Fibroblast of the conjunctiva (primary cell): ENCODE measurements at places on chromosomes 12 and 14.

- DNase-seq = no peak
Measured at GRCh38 chr14:66745078-66745477, 237.1 kb downstream of the GPHN start.

DNA sequence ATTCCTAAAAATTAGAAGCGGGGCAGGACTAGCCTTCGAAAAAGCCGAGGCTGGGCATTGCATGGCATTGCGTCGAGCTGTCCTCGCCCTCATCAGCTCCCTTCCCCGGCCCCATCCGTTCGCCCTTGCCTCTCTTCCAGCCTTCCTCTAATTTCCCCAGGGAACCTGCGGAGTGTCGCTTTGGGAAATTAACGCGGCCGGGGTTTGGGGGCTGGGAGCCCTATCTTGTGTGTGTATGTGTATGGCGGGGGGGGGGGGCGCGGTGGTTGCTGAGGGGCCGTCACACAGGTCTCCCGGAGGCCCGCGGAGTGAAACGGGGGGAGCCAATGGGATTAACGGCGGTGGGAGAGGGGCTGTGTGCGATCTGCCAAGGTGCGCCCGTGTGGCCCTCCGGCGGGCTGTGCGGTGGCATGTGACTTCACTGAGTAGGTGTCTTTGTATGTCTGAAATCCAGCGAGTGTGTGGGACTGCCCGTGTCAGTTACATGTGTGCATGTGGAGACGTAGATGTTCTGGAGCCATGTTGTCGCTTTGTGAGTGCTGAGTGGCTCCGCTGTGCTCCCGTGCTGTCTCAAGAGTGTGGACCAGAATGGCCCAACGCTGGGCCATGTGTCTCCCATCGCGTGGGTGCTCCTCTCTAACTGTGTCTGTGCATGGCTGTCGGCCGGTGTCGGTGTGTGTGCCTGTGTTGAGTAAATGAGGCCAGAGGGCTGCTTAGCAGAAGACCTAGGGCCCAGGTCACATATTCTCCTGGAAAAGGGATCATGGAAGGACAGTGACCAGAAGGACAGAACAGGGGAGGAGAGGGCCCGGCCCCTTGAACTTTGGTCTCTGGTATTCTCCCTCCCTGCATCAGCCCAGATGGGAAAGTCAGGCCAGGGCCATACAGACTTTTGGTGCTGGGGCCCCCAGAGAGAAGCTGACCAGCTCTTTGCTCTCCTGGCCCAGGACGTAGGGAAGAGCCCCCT, 1.5 kb downstream of the PTMS start:
- no peak for DNase-seq

DNA sequence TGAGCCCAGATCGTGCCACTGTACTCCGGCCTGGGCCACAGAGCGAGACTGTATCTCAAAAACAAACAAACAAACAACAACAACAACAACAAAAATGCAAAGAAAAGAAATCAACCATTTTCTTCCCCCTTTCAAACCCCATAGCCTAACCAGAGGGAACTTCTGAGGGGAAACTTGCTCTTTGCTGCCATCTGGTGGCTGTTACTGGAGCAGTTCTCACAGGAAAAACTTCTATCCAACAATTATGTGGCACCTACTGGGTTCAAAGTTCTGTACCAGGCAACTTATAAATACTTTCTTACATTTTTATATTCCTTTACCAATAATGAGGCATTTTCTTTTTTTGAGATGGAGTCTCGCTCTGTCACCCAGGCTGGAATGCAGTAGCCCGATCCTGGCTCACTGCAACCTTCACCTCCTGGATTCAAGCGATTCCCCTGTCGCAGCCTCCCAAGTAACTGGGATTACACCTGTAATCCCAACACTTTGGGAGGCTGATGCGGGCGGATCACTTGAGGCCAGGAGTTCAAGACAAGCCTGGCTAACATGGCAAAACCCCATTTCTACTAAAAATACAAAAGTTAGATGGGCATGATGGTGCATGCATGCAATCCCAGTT, 50.9 kb upstream of the BICDL1 start:
- DNase-seq = peak; percentile 22

DNA sequence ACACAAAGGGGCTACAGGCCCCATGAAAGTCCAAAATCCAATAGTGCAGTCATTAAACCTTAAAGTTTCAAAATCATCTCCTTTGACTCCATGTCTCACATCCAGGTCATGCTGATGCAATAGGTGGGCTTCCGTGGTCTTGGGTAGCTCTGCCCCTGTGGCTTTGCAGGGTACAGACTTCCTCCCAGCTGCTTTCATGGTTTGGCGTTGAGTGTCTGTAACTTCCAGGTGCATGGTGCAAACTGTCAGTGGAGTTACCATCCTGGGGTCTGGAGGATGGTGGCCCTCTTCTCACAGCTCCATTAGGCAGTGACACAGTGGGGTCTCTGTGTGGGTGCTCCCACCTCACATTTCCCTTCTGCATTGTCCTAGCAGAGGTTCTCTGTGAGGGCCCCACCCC, 8.5 kb upstream of the OR4Q2 start:
- DNase-seq = no peak

- no peak for DNase-seq
Measured at GRCh38 chr12:88604646-88605045, 24.4 kb upstream of the KITLG start.

- DNase-seq = no peak
Measured at GRCh38 chr14:101821528-101821927, 60.0 kb downstream of the PPP2R5C start.

- no peak for DNase-seq
Measured at GRCh38 chr14:101861464-101861863, 100.0 kb downstream of the PPP2R5C start.

GRCh38 chr14:91233936-91234790, 10.3 kb downstream of the GPR68 start:
- DNase-seq = no peak

- no peak for DNase-seq
Measured at GRCh38 chr12:124750149-124750656, 113.5 kb downstream of the SCARB1 start.

DNA sequence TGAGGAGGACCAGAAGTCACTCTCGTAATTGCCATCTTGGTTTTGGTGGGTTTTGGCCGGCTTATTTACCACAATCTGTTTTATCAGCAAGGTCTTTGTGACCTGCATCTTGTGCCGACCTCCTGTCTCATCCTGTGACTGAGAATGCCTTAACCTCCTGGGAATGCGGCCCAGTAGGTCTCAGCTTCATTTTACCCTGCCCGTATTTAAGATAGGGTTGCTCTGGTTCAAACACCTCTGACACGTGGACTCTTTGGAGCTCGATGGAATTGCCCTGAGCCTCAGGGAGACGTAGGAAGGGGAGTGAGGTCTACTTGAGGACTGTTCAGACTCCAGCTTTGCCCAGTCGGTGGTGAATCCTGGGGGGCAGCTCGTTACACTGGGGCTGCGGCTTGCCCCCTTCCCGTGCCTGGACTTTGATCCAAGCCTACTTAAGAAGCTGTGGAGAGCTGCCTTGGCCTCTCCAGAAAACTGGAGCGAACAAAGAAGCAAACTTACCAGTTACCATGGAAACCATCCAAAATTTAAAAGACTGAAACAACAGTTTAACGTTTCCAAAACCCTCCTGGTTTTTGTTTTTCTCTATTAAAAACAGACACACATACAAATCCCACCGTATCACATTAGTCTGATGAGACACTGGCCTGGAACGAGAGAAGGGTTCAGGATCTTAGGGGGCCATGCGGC, 28.0 kb downstream of the CALM1 start:
- DNase-seq = no peak

DNA sequence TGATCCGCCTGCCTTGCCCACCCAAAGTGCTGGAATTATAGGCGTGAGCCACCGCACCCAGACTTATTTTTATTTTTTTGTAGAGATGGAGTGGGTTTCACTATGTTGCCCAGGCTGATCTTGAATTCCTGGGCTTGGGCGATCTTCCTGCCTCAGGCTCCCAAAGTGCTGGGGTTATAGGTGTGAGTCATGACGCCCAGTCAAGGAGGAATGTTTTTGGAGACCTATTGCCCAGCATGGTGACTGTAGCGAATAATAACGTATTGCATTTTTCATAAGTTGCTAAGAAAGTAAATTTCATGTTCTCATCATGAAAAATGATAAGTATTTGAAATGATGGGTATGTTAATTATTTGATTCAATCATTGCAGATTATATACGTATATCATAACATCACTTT, 46.5 kb downstream of the TEAD4 start:
- DNase-seq = no peak

GRCh38 chr14:94964181-94964580, 193.1 kb downstream of the DICER1 start:
- no peak for DNase-seq

DNA sequence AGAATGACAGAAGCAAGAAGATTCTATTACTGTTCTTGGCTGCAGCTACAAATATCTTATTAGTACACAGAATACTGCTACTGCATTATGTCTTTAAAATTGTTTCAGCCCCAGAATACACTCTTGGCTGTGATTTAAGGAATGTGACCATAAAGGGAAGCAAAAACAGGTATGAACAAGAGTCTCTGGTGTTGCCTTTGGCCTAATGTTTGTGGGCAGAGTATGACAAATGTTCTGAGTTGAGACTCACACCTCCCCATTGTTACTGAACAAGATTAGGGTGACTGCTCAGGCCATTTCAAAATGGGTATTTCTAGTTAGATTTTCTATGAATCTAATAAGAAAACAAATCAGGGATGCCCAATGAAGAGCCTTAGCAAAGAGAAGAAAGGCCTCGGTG, 28.5 kb downstream of the TTC6 start:
- DNase-seq = no peak

GRCh38 chr14:61451491-61451890, 130.1 kb downstream of the PRKCH start:
- no peak for DNase-seq
